ENCODE measurements at places on chromosomes 2 and 18. TPM values are rescaled to one million over a fixed set of nuclear protein-coding genes. Genes with fewer than 3 reads are reported as not detected.

The POLR1A gene
- total RNA-seq, result 72.1 TPM

DNA sequence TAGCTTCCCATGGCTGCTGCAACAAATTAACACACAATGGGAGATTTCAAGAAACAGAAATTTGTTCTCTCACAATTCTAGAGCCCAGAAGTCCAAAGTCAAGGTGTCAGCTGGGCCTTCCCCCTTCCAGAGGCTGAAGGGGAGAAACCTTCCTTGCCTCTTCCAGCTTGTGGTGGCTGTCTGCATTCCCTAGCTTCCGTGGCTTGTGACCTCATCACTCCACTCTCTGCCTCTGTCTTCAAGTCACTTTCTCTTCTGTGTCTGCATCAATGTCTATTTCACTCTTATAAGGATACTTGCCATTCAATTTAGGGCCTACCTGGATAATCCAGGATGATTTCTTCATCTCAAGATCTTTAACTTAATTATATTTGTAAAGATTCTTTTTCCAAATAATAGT, 16.8 kb upstream of the SRBD1 start:
- no peak for DNase-seq
- no peak overlapping the region for H3K27ac ChIP-seq

- H3K4me3 ChIP-seq, result no peak overlapping the region
- peaks cover 97% of the 10 kb centered on the region for H3K36me3 ChIP-seq
- H3K4me1 ChIP-seq, result no peaks in the 10 kb centered on the region
- H3K27ac ChIP-seq, result no peak overlapping the region
- H3K27me3 ChIP-seq, result no peaks in the 10 kb centered on the region
- no peak for DNase-seq
Observed at GRCh38 chr2:197398913-197399312, 35.9 kb downstream of the SF3B1 start.

DNA sequence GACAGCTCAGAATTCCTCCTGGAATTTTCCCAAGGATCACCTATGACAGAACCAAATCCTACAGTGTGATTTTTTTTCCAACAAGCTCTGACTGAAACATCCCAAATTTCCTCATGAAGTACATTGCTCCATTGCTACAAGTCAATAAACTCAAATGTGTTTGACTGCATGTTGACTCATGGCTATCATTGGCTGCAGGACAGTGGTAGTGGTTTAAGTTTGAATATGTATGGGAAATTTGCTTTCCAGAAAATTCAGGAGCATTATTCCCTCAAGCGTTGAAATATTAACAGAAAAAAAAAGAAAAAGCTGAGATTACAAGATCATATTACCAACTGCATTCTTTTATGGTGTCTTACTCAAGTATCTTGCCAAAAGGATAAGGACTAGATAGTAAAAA, 402.8 kb upstream of the DSEL start:
- DNase-seq, result no peak
- H3K27me3 ChIP-seq, result no peaks in the 10 kb centered on the region

The HAAO gene
- total RNA-seq, result not detected
